ENCODE measurements at places on chromosomes 3 and 15.

DNA sequence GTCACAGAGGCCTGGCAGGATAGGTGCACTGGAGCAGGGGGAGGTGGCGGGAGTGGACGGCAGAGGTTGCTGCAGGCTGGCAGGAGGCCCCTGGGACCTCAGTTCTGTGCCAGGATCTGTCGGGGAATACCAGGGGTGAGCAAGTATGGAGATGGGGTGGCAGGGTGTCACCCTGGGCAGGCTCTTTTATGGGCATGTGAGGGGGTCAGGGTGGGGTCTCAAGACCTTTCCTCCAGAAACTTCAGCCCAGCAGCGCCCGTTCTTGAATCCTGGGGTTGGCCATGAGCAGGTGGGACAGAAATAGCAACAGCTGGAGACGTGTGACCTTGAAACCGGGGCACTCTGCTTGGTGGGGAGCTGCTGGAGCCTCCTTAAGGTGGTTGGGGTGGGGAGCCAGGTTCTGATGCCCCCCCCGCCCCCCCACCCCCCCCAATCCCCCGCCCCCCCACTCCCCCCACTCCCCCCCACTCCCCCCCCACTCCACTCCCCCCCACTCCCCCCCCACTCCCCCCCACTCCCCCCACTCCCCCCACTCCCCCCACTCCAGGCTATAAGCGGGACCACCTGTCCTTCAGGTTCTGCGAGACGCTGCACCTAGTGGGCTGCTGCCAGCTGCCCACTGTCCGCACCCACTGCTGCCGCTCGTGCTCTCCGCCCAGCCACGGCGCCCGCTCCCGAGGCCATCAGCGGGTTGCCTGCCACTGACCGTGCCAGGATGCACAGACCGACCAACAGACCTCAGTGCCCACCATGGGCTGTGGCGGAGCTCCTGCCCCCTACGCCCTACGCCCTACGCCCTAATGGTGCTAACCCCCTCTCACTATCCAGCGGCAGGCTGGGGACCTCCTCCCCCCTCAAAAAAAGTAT, 84.9 kb downstream of the TBC1D2B start:
- no peak for DNase-seq

- DNase-seq, result no peak
These were observed 216.5 kb upstream of the SEMA6D start for GRCh38 chr15:47500842-47501241.

DNA sequence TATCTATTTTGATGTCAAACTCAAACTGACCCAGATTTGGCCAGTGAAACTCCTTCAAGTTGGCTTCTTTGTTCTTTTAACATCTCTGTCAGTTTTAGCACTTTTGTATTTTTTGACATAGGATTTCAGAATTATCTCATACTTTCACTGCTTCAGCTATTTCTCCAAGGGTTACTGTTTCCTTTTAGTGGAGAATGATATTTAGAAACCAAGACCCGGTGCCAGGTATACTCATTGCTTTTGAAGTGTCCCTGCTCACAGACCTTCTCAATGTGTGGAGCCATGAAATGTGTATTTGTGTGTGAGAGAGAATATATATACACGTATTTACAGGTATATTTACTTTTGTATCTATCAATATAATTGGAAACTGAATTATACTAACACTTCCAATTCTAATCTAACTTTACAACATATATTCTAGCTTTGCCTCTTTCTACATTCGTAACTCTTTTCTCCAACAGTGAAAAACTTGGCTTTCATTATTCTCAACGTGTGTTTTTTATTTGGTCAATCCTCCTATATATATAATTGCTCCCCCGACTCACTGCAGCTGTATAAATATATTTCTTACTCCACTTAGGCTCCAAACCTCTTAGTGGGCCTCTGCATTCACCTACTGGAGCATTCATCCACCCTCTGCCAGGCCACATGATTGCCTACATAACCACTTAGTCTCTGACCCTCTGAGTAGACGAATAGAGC, 54.0 kb downstream of the OTOL1 start:
- no peak for DNase-seq

- DNase-seq, result no peak
These were observed 2.0 kb downstream of the MYEF2 start for GRCh38 chr15:48176112-48176511.

DNA sequence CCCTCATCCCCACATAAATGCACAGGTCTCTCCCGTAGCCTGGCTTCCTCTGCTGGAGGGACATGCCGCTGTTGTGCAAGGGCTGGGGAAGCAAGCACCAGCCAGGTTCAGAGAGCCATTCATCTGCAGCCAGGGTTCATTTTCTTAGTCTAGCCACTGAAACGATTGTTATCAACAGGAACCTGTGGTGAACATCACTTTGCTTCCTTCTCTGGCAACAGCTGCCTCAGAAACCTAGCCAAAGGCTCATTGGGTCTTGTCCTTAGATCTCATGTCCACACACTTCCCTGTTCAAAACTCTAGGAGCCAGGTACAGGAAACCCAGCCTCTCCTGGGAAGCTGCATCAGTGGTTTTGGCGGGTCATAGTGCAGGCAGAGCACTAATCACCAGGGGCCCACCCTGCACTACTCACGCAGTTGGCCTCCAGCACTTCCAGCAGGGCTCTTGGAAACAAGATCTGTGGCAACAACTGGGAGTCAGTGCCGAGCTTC, 47.0 kb downstream of the OXNAD1 start:
- peak; percentile 46 for DNase-seq

GRCh38 chr15:72269739-72270138, 2.6 kb downstream of the PARP6 start:
- no peak for DNase-seq

- DNase-seq, result no peak
These were observed 13.2 kb downstream of the PCOLCE2 start for GRCh38 chr3:142875583-142876207.

DNA sequence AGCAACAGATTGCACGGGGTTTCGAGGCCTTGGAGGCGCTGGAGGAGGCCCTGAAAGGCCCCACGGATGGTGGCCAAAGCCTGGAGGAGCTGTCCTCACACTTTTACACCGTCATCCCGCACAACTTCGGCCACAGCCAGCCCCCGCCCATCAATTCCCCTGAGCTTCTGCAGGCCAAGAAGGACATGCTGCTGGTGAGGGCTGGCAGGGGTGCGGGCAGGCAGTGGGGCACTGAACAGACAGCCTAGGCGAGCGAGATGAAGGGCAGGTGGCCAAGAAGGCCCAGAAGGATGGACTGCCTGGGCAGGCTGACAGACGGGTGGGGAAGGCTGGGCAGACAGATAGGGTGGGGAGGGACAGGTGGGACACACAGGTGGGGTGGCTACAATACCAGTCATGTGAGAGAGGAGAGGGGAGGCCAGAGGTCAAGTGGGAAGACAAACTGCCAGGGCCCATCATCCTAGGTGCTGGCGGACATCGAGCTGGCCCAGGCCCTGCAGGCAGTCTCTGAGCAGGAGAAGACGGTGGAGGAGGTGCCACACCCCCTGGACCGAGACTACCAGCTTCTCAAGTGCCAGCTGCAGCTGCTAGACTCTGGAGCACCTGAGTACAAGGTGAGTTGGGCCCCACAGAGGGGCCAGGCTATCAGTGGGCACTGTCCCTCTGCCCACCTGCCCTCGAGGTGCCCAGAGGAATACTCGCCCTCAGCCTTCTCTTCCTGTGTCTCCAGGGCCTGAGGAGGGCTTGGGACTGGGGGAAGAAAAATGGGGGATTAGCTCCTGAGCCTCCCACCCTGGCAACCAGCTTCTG, 3.1 kb downstream of the PARP3 start:
- no peak for DNase-seq

GRCh38 chr3:44842376-44842775, 19.3 kb upstream of the TMEM42 start:
- DNase-seq, result no peak

DNA sequence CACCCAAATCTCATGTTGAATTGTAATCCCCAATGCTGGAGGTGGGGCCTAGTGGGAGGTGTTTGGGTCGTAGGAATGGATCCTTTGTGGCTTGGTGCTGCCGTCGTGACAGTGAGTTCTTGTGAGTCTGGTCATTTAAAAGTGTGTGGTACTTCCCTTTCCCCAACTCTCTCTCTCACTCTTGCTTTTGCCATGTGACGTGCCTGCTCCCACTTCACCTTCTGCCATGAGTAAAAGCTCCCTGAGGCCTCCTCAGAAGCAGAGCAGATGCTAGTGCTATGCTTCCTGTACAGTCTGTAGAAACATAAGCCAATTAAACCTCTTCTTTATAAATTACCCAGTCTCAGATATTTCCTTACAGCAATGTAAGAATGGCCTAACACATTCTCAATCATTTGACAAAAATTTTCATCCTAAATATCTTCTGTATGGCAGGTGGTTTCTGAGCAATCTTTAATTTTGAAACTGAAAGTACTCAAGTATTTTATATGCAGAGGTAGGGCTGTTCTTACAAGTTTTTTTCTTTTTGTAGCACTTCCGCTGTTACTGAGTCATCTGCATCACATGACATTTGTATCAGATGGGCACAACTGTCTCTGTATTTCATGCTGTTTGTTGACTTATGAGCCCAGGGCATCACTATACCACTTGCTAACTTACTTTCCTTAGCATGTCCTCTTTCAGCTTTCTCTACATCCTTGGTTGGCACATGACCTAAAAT, 8.8 kb downstream of the RPL39L start:
- DNase-seq, result peak; percentile 89

- no peak for DNase-seq
These were observed 42.7 kb downstream of the ZDHHC3 start for GRCh38 chr3:44932986-44933944.

GRCh38 chr15:90790057-90790456, 72.9 kb downstream of the BLM start:
- no peak for DNase-seq

GRCh38 chr3:125440970-125441369, 65.8 kb upstream of the ZNF148 start:
- no peak for DNase-seq

GRCh38 chr3:133505813-133506212, 67.7 kb upstream of the CDV3 start:
- DNase-seq, result no peak

DNA sequence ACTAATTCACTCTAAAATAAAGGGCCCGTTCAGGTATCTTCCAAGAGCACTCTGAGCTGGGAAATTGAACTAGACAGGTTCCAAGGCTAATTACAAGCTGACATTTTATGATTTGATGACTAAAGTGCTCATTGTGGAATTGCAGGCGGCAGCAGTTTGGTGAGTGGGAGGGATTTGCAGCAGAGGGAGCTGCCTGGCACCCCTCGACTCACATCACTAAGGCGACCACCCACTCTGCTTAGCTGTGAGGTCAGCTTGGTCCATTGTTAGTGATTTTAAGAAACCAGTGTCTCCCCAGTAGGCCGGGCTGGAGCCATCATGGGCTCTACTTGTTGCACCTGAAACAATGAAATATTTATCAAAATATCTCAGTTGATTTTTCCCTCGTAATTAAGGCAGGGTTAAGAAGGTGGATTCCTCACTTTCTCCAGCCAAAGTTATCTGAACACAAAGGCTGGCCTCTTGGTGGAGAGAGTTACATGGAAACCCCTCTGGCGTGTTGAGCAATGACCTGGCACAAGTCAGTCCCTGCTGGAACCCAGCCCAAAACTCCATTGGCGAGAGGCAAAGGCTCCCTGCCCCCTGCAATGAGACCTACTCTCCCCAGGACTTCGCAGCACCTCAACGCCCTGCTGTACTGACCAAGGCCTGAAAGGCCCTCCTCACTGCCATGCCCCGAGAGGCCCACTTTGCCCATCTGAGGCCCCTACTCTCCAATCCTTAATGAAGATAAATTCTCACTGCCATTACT, 65.0 kb upstream of the ATP2B2 start:
- DNase-seq, result peak; percentile 21

DNA sequence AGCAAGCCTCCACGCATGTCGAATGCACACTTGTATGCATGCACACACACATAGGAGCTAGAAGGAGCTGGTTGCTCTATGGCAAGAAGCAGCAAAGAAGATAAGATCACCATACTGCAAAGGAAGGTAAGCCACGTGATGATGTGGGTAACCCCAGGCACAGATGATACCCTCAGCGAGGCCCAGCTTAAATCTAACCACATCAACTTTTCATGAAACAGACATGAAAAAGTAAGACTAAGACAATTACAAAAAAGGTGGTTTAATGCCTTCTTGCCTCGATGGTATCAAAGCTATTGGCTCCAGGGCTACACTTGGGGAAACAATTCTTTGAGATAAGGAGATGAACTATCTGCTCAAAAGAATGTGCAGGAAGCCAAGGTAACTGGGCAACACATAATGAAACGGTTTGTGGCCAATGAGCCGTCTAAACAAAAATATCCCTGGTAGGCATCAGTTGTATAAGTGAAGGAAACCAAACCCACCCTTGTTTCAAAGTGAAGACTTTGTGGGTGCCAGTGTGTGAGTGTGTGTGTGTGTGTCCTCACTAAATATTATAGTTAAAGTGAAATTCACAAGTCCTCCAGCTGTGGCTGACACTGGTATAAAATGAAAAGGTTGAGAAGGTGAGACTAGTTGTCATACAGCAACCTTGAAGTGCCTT, 365.7 kb upstream of the ICE2 start:
- DNase-seq, result no peak

- DNase-seq, result peak; percentile 46
These were observed 708.9 kb downstream of the NTRK3 start for GRCh38 chr15:87547470-87548181.

- DNase-seq, result no peak
These were observed 422.1 kb downstream of the GRM7 start for GRCh38 chr3:7282988-7283387.

GRCh38 chr3:196712514-196713413, 587 bp downstream of the PIGX start:
- peak; percentile 67 for DNase-seq

- DNase-seq, result no peak
These were observed 69.3 kb downstream of the TNFAIP8L3 start for GRCh38 chr15:51025454-51025846.

GRCh38 chr3:19485267-19485666, 337.0 kb downstream of the KCNH8 start:
- no peak for DNase-seq

GRCh38 chr3:136247436-136247835, 2.7 kb upstream of the PCCB start:
- DNase-seq, result no peak

- no peak for DNase-seq
These were observed 62.9 kb downstream of the CDIN1 start for GRCh38 chr15:36642311-36642710.

DNA sequence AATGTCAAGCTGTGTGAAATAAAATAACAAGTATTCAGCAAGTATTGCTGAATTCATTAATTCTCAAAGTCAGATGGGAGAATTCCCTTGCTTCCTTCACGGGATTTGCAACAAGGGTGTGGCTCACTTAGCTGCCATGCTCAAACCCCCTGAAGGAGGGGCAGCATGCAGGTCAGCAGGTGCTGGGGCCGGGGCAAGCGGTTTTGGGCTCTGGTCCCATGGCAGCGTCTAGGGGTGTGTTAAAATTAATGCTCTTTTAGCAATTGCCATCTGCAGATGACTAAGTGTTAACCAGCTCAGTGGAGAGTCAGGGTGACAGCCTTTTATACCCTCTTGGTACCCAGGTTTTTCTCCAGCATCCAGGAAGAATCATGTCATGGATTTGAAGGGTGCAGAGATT, 40.0 kb upstream of the RBMS3 start:
- no peak for DNase-seq
